ENCODE measurements at places on chromosomes 13 and 19.

DNA sequence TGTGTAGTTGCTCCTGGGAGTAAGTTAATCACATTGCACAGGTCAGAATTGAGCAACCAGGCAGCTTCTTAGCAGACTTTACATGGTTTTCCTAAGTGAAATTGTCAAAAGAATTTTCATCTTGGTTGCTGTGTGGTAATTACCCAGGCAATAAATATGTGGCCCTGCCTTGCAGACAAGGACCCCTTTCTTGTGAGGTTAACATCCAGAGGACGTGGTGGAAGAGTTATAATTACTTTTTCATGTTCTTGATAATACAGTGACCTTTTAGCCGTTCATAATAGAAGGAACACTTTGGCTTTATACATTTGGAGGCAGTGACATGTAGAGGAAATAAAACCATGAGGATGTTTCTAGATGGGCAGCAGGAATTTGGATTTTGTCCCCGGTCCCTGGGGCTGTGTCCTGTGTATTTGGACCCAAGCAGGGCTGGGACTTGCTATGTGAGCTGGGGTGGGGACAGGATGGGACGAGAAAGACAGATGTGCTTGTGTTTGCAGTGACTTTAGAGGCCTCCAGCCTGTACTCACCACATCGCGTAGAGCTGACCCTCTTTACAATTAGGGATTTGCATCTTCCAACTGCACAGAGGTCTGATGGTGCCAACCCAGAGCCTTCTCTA is 156.2 kb downstream of the STK24 start:
- DNase-seq: no peak

GRCh38 chr13:91228108-91228507 is 119.4 kb upstream of the MIR17HG start:
- DNase-seq: no peak

DNA sequence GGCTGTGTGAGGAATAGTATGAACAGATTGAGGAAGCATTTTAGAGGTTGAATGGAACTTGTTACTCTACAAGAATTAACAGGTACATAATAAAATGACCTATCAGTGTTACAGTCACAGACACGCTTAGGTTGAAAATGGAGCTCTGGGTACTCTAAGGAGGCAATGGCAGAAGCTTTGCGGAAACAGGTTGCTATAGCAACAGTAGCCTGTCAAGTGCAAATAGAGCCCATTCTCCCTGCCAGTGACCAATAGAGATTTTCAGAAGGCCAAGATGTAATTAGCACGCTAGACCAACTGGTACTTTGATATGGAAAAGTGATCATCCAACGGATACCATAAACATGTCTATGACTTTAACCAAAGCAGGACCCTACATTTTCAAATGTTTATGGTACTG is 148.5 kb upstream of the FREM2 start:
- no peak for DNase-seq

GRCh38 chr13:76816394-76816793 is 69.8 kb downstream of the KCTD12 start:
- DNase-seq: no peak

- DNase-seq: no peak
Measured at GRCh38 chr13:68736961-68737360, 1370.7 kb upstream of the ATXN8OS start.

DNA sequence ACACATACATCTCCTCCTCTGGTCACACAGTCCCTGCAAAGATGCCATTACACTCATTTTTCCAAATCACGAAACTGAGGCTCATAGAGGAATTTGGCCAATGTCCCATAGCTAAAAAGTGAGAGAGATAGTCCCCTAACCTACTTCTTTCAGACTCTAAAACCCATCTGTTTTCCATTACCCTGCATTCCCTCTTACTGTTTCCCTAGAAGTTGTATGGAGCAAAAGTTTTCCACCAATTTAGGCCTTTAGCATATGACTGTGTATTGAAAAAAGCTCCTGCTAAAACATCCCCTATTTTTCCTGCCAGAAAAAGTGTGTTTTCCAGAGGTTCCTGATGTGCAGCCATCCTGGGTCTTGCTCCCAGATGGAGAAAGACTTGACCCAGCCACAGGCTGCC is 16.3 kb downstream of the SERP2 start:
- no peak for DNase-seq

GRCh38 chr19:7685546-7686445 is 5.2 kb downstream of the TRAPPC5 start:
- DNase-seq: no peak

DNA sequence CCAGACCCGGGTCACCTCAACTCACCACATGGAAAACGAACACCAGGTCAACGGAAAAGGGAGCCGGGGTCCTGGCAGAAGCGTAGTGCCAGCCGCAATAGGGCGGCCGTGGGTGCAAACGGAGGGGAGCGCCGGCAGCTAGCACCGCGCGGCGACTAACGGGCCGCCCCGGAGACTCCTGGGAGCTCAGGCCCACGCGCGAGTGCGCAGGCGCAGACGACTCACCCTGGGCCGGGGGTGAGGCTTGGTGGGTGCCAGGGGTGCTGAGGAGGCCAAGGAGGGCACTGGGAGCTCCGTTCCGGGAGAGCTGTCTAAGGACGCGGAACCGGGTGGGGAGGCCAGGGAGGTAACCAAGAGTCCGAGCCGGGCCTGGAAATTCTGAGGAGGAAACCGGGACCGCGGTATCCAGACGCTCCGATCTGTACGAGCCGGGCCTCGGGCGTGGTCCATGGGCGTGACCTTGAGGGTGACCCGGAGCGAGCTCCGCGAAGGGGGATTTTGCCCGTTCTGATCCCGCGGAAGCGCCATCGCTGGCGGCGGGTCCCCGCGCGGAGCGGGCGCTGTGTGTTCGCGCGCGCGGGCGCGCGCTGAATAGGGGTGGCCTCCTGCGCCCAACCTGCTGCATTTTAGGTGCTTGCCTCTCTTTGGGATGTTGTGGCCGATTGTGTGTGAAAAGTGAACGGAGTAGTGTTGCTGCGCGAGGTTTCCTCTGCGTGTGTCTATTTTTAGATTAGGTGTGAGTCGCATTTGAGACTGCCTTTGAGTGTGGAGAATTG is at the start of gene ZNF382:
Gene ZNF382, plus strand, starts transcription at position 213 of the 776 bp plus-strand sequence. CDS start 4,602 bp downstream, outside the sequence.
- DNase-seq: peak; percentile 93

Measured in stimulated activated CD4-positive, alpha-beta T cell treated with anti-CD3 and anti-CD28 coated beads, Interleukin-1b, Interleukin-23, amount 100 ng/mL, for 4 hours (primary cell).